ENCODE measurements at places on chromosomes 2 and 18.

- DNase-seq = no peak
Measured at GRCh38 chr2:215658635-215659305, 222.9 kb upstream of the FN1 start.

- no peak for DNase-seq
Measured at GRCh38 chr2:108591163-108591562, 56.9 kb downstream of the LIMS1 start.

GRCh38 chr2:121625953-121626352 lies 23.3 kb downstream of the CLASP1 start:
- no peak for DNase-seq

DNA sequence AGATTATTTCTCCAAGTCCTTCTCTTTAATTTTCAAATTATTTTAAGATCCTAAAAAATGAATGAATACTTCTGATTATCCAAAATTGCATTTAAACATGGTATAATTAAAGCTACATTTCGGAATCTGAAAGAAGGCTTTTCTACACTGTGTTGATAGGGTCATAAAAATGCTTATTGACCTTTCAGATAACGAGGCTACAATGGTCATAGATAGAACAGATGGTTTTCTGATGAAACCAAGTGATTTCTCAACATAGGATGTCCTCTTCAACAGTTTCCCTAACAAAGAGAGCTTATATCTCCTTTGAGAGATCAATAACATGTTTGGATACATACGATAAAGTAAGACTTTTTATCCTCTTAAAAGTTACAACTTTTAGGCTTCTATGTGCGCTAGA lies 201.1 kb downstream of the PTH2R start:
- no peak for DNase-seq

GRCh38 chr18:57311472-57311871 lies 40.9 kb upstream of the ST8SIA3 start:
- no peak for DNase-seq

- no peak for DNase-seq
Measured at GRCh38 chr18:73827801-73828200, 319.8 kb downstream of the FBXO15 start.

DNA sequence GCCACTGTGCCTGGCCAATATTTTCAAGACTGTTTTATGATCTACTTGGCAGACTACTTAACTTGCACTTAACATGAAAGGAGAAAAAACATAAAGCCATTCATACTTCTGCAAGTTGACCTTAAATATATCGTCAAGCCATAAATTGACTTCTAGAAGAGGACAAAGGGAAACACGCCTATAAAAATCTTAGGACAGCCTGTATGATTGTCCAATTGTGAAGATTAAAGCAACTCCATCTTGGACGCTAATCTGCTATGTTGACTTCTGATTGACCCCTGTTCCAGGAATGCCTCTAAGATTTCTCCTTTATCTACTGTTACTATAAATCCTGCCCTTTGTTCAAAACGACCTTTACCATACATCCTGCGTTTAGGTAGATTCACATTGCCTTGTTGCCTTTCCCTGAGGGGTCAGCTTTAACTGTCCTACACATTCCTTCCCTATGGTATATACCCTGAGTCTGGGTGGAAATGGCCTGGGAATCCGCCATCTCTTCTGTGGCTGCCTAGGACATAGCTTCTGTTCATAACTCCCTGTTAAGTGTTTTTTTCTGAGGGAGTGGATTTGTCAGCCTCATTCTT lies 40.2 kb upstream of the SLC35F5 start:
- no peak for DNase-seq

DNA sequence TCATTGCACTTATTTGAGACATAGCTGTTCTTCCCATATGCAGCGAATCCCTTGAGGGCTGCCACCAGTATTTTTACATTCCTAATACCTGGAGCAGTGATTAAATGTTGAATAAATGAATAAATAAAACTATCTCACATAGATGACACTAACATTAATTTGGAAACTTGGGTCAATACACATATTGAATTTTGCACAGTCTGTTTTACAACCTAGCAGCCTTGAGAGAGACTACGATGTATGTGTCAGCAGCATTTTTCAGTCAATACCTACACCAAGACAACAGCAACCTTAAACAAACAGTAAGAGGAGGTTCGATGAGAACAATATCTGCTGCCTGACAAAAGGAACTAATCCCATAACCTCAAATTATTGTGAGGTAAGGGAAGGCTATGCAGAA lies 53.4 kb downstream of the NBAS start:
- no peak for DNase-seq

DNA sequence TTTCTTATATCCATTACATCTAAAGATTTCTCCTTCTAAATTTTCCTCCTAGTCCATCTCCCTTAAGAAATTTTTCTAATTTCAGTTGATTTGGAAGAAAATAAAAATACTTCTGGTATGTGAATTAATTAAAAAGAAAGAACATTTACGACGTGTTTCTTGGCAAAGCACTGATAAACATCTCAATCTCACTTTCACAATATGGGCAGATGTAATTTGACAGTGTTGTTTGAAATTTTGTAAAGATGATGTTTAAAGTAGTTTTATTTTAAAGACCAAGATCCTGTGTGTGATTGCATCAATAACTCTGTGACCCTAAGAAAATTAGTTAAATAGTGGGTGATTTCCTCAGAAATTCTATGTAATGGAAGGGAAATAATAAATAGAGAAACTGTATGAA lies 510.0 kb downstream of the PARD3B start:
- no peak for DNase-seq

DNA sequence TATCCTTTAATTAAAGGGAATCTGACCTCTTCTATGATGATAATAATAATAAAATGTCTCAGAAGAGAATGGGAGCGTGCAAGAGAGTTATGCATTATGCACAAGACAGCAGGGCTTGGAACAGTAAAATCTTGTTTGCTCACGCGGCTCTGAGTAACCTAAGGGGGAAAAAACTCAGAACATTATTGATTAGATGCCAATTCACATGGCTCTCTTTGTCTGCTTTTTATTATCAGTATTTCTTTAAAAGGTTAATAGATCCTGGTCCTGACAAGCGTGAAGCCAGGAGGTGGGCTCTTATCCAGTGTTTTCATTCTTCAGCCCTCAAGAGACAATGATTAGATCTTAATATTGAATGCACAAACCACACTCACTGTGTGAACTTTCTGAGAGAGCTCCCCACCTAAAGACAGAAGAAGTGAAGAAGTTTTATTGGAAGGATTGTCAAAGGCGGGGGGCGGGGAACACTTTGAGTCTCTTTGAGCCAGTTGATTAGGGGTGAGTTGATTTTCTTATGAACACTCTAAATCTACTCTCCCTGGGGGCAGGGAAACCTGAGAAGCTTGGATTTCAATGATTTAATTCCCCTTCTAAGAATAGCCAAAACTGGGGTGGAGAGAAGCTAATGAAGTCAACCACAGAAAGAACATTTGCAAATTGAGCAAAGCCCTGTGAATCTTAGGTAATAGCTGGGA lies 127.5 kb upstream of the CTAGE1 start:
- DNase-seq = no peak

DNA sequence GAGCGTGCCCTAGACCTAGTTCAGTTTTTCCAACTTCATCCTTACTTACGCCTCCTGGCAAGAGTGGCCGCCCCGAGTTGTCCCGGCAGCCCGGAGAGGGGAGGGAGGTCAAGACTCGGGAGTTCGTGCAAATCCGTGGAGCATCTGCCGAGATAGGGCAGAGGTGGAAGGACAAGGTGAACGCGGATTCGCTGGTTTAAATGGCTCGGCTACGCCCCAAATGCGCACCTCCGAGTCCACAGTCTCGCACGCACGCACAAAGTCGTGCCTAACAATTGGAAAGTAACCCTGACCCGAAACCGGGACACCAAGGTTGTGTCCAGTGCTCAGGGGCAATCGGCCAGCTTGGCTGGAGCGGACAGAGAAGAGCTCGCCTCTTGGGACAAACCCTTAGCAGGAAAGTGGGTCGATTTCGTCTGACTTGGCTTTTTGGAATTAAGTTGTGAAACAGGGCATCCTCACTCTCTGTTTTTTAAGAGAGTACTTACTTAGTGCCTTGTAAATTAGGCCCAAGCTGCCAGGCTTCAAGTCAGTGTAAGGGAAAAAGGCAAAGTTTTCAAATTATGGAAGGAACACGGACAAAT lies 726 bp upstream of the SS18 start:
- no peak for DNase-seq

DNA sequence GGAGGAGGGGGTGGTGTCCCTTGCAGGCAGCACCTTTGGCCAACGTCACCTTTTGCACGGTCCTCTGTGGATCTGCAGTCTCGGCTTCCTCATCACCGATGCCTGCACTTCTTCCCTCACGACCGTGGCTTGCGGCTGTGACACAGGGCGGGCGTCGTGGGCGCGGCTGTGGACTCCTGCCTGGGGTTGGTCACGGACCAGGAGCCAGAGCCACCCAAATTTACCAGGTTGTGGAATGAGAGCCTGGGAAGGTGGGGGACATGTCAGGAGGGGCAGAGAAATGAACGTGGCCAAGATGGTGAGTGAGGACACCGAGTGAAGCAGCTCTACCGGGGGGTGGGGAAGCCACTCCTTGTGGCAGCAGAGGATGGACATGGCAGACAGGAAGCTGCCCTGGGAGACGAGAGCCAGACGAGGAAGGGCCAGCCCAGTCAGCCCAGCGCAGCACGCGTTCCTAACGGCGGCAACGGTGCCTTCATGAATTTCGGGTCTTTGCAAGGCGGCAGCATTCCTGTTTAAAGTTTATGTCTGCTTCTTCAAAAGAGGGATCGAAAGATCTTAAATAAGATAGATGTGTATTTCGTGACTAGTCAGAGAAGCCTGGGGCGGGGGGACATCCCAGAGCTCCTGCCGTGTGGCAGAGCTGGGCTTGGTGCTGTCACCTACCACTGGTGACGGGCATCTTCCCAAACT lies 84.2 kb downstream of the LRRFIP1 start:
- no peak for DNase-seq
